ENCODE measurements at places on chromosomes 1 and 21.

DNA sequence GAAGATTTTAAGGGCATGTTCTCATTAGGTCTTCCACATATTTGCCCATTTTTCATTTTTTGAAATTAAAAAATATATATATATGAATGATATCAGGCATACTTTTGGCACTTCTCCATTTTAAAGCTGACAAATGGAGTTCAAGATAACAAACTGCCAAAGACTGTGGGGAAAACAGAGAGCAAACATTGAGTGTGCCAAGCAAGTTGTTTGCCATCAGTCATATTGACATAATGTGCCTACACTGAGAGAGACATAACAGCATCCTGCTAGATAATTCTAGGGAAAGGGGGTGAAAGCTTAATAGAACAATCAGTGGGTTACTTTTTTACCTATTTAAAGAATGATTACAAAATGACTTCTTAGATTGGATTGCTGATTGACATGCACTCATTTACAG lies 529.4 kb upstream of the CXADR start:
- DNase-seq = no peak

GRCh38 chr1:5220421-5220820 lies 566.0 kb downstream of the AJAP1 start:
- DNase-seq = no peak

- no peak for DNase-seq
Measured at GRCh38 chr1:202252271-202252670, 58.7 kb downstream of the LGR6 start.

DNA sequence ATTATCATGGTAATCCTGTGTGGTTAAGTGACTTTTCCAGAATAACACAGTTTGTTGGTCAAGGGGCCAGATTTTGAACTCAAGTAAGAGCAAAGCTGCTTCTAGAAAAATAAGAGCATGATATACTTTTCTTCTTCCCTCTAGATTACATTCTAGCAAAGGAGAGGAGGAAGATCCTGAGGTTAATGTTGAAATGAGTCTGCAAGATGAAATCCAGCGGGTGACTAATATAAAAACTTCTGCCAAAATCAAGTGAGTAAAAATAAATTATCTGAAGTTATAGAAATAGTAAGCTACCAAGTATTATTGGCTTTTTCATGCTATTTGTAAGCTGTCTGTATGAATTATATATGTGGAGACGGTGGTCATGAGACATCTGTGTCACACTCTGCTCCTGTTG lies 12.8 kb downstream of the WDR3 start:
- DNase-seq = no peak

GRCh38 chr1:1548591-1548990 lies 8.2 kb upstream of the TMEM240 start:
- DNase-seq = no peak

DNA sequence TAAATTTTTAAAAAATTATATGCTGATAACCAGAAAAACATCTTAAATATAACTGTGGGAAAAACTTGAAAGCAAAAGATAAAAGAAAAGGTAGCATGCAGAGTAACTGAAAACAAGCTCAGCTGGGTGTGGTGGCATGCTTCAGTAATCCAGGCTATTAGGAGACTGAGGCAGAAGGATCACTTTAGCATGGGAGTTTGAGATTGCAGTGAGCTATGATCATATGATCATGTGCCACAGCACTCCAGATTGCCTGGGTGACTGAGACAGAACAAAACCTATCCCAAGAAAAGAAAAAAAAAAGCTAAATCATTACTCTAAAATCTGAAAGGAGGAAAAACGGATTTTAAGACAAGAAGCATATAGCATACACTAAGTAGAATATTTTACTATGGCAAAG lies 1624.0 kb downstream of the AMY1C start:
- DNase-seq = no peak

DNA sequence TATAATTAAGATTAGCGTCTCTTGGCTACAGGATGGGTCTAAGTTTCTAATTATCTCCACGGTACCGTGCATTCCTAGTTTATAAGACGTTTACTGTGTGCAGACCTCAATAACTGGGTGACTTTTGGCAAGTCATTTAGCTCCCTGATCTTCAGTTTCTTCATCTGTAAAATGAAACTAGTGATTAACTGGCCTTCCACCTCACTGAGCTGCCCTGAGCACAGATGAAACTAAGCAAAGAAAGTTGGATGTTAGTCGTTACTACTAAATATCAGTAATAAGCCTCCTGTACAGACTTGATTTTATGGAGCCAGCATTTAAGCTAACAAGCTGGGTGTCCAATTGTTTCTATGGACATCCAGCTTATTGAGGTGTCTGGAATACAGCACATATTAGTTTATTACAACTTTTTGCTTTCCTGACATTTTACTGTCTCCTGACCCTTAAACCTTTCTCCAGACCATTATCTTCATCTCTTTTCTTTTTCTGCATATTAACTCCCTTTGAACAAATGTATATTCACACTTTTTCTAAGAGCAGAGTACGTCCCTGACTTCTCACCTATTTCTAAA lies 1.1 kb downstream of the CR2 start:
- DNase-seq = no peak

GRCh38 chr1:5477716-5478115 lies 514.5 kb downstream of the NPHP4 start:
- DNase-seq = no peak

GRCh38 chr1:22886211-22886610 lies 86.5 kb downstream of the LACTBL1 start:
- no peak for DNase-seq

GRCh38 chr1:234707641-234708040 lies 97.7 kb upstream of the IRF2BP2 start:
- no peak for DNase-seq

DNA sequence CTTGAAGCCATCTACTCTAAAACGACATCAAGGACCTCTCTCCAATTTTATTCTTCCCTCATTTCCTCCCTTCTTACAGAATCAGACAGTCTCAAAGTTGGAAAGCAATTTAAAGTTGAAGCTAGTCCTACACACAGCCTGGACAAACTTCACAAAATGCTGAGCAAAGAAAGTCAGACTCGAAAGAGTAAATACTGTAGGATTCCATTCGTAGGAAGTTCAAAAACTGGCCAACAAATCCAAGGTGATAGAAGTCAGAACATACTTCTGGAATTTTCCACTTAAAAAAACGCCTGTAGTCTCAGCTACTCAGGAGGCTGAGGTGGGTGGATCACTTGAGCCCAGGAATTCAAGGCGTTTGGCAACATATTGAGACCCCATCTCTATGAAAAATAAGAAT lies 19.6 kb downstream of the SYF2 start:
- no peak for DNase-seq
